Trophoblast cell (in vitro differentiated cells and primary cell): ENCODE measurements at places on chromosomes 2 and 18.

- peak; percentile 32 for DNase-seq
These were observed 21.3 kb downstream of the NOL10 start for GRCh38 chr2:10668402-10669012.

DNA sequence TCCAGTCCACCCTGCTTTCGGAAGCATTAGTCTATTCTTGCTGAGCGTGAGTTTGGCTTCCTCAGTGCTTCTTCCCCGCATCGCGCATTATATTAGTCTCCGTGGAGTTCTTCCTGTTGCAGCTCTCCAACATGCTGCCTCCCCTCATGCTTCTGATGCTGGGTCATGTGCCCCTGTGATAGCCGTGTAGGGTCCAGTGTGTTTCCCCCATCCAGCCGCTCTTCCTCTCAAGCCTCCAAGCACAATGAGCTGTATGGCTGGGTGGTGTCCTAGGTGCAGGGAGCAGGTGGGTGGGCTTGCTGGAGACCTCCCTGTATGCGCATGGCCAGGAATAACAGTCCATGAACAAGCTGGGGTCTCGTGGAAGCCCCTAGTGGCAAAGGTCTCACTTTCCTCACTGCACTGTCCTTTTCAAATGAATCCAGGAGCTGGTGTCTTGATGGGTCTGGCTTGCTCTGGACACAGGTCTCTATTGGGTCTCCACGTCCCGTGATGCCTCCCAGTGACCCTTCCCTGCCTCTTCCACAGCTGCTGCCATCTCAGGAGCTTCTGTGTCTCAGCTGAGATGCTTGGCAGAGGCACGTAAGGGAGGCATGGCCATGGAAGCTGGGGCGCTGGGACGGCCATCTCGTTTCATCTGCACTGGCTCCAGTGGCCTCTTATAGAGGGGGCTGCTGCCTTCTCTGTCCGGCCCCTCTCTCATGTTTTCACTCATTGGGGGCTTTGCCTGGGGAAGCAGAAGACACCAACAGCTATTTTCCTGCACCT lies 54.8 kb upstream of the HDAC4 start:
- no peak for DNase-seq

GRCh38 chr2:1455466-1455865 lies 42.2 kb downstream of the TPO start:
- DNase-seq = no peak

DNA sequence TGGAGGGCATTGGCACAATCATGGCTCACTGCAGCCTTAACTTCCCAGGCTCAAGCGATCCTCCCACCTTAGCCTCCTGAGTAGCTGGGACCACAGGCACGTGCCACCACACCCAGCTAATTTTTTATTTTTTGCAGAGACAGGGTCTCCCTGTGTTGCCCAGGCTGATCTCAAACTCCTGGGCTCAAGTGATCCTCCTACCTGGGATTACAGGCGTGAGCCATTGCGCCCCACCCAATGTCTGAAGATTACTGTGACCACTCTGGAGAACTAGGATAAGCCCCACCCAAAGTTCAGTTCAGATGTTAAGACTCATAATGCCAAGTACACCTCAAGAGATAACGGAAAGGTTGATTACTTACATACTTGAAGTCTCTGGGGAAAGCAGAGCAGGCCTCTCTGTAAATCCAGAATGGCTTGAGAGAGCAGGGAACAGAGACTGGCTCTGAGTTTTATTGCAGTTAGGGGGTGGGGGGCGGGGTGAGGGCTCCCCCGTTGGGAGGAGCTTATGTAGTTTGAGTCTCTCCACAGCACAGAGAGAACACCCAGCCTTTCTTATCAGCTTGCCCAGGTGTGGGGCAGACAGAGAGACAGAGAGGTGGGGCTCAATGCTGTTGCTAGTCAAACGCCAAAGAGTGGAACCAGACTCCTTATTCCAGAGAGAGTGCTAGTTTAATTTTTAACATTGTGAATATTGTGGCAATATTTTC lies 26.5 kb upstream of the ERICH2 start:
- DNase-seq = no peak

- no peak for DNase-seq
These were observed 40.7 kb downstream of the DCDC2C start for GRCh38 chr2:3743951-3744555.
